ENCODE measurements at places on chromosomes 2 and 18.

GRCh38 chr18:73249030-73249429 lies 381.2 kb upstream of the NETO1 start:
- no peak for DNase-seq

DNA sequence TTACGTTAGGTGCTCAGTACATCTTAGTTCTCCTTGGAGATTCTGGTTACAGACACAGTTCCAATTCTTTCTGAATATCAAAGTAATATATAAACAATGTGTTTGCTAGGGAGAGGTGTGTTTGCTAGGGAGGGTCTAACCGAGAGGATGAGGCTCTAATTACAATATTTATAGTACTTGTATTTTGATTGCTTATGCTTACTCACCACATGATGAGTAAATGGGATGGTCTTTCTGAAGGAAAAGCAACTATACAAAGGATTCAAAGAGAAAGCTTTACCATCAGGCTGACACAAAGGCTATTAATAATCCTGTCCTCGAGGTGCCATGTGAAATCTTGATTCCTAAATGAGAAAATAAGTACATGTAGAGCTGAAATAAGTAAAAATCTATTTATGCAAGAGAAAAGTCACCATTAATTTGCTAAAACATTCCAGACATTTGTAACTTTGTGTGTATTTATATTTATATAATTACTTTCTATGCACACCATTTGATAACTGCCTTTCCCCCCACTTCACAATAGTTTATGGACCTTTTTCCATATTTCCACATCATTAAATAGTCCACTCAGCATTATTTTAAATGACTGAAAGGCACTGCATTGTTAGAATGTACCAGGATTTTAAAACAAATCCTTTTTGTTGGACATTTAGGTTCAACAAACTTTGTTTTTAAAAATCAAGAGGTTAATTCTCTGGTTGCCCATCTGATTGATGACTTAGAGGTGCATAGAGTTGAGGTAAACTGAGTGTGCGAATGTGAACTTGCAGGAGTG lies 94.5 kb upstream of the FN1 start:
- DNase-seq = peak; percentile 74

DNA sequence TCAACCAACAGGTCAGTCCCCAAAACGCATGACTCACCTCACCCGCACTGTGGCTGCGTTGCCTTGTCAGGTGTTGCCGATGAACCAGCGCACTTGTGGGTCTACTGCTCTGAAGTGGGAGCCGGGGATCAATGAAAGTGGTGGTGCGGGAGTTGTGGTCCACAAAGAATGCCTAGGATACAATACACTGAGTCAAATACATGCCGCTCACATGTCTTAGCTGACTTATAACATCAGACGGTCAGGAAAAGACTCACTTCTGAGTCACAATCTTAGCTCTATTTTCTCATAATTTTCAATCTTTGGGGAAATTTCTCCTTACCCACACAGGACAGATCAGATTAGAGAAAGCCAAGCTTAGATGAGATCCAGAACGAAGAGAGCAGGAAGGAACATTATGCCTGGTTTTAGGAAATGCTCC lies 107.1 kb upstream of the STK17B start:
- peak; percentile 48 for DNase-seq

- DNase-seq = no peak
These were observed 17.4 kb downstream of the RTP5 start for GRCh38 chr2:241886840-241887447.

DNA sequence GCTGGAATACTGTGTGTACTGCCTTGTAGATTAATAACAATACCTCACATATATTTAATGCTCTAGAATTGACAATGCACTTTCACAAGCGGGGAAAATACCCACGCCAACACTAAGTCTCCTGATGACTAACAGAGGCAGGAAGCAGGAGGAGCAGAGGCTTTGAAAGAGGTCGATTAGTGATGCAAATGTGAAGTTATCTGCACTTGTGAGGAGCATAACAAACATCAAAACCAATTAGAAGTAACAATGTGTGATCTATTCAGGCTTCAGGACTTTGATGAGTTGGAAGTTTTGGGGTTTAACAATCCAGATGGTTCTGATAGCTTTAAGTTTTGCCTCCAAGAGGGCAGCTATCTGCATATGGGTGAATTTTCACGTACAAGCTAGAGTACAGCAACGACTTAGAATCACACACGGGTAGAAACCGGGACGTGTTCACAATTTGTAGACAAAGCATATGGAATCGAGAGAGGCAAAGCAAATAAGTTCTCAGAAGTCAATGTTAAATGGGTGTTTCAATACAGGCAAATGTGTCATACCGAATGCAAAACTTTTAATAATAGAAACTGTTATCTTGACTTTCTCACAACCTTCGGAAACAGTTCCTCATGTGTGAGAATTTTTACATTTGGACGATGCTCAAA lies 114.5 kb downstream of the METTL8 start:
- DNase-seq = peak; percentile 43

DNA sequence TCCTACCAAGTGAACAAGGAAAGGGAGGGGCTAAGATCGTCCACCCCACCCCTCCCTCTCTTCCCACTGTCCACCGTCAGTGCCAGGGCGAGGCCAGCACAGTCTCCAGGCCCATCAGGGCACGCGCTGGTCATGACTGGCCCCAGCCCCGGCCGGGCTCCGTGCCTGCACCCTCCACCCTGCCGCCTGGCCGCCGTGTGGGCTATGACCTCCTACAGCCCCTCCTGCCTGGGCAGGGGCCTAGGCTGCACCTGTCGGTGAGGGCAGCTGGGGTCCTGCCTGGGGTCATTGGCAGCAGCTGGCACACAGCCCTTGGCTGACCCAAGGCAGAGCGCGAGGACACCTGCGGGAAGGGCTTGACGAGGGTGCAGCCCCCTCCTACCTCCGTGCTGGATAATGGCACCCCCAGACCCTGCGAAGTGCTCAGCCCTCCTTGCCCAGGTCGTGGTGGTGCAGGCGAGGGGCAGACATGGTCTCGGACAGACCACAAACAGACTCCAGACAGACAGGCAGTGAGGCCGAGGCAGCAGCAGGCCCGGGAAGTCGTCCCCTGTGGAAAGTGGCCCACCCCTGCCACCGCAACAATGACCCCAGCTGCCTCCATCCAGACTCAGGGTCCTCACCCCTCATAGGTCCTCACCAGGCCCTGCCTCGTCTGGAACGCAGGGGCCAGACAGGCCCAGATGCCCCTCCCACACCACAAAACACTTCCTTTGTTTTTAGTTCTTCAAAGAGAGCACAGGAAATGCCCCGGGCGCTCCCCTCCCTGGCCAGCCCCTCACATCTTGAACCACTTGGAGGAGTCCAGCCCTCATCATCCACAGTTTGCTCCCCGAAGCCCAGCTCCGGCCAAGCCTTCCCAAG lies 43.1 kb upstream of the GPC1 start:
- peak; percentile 62 for DNase-seq

- DNase-seq = no peak
These were observed 58.1 kb upstream of the ALPP start for GRCh38 chr2:232320443-232320803.

DNA sequence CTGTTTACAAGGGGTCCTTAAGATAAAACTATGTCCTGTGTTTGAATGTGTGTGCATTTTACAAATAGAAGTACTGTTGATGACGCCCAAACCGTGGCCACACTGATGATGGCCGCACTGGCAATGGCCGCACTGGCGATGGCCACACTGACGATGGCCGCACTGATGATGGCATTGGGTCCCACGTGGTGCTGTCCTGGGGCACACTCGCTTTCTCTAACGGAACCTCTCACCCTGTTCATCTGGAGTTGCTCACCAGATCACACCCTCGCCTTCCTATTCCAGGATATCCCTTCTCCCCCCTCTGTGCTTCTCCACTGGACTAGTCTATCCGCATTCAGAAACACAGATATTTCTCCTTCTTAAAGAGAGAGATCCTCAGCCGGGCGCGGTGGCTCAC lies 192.4 kb downstream of the EIPR1 start:
- no peak for DNase-seq

DNA sequence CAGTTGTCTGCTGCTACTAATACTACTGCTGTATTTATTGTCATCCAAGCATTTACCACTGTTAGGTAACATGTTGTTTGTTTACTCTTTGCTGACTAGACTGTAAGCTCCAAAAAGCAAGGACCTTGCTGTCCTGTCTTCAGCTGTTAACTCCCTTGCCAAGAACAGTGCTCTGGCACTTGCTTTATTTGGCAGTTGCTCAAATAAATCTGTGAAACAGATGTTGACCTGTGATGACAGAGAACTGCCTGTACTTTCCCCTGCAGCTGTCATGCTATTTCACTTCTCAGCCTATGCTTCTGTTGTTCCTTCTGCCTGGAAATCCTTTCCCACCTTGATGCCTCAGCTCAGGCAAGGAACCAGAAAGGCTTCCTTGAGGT lies 181.2 kb downstream of the ATAD2B start:
- DNase-seq = no peak

GRCh38 chr2:62409442-62409841 lies 96.6 kb downstream of the TMEM17 start:
- DNase-seq = no peak

GRCh38 chr2:75099521-75099922 lies 99.8 kb downstream of the TACR1 start:
- no peak for DNase-seq

- no peak for DNase-seq
These were observed 50.4 kb downstream of the PLEKHA3 start for GRCh38 chr2:178530625-178531142.

GRCh38 chr2:16908656-16909055 lies 243.0 kb upstream of the CYRIA start:
- no peak for DNase-seq

DNA sequence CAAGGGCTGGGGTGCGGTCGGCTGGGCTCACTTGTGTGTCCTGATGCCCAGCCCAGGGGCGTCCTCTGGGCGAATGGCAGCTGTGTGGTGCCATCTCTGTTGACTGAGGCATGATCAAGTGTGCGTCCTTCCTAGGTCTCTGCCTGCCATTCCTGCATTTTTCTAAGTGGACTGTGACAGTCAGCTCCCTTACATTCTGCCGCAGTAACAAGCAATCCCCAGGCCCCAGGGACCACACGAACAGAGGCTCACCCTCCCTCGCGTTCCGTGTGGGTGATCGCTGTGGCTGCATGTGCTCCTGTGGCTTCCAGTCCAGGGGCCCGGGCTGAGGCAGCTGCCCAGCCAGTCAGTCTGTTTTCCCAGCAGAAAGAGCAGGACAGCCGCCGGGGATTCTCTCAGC lies 17.8 kb downstream of the D2HGDH start:
- no peak for DNase-seq

GRCh38 chr2:133953524-133953923 lies 300.3 kb upstream of the MGAT5 start:
- DNase-seq = no peak

DNA sequence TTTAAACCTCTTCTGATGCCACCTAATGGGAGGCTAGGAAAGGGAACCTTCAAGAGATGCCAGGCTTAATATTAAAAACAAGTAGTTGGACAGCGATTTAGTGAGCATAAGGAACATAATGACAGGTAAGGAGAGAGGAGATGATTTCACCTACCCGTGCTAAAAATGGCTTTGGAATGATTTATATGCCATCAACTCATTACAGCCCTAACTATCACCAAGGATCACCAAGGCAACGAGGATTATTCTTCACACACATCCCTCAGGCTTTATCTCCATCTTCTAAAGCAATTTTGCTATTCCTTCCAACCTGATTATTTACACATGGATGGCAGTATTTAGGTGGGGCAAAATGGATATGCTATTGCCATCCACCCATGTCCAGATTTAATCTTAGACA lies 237.8 kb downstream of the DCC start:
- DNase-seq = no peak

DNA sequence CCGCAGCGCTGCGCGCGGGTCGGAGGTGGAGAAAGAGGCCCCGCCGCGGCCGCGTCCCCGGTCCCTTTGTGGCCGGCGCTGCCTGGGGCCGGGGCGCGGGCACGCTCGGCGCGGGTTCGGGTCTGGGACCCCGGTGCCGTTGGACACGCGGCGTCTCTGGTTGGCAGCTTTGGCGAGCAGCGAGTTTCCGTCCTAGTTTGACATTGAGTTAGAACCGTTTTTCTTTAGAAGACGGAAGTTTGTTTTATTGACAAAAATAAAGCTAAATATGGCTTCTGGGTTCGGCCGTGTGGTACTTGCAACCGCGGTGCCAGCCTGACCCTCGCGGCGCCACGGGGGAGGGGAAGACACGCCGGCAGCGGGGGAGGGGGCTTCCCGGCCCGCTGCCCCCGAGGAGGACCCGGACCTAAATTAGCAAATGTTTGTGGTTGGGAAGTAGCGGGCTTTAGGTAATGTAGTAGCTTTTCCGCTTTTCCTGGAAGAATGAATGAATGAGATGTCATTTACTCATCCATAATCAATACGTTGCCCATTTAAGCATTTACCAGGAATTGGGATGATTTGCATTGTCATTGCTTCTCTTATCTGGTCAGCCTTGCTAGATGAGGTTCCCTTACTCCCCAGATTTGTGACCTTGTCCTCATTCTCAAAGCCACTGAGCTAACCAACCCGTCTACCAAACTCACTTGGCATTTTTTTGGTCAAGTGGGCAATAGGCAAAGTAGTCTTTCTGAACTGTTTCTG lies 530 bp downstream of the GALNT1 start:
- no peak for DNase-seq

DNA sequence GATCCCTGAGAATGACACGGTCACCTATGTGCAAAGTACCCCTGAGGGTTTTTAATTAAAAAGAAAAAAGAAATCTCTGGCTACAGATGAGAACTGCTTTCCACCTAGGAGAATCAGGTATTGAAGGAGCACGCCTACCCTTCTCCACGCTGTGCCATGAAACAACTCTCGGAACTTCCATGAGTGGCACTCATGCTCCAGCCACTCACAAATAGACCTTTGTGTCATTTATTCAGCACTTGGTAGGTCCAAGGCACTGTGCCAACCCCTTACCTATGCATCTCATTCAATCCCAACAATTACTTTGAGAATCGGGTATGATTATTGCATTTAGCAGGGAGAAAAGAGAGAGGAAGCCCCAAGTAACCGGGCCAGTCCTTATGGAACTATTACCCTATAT lies 44.9 kb upstream of the TTC39C start:
- DNase-seq = no peak

- DNase-seq = no peak
These were observed 171.3 kb downstream of the TWIST2 start for GRCh38 chr2:239019183-239019581.

DNA sequence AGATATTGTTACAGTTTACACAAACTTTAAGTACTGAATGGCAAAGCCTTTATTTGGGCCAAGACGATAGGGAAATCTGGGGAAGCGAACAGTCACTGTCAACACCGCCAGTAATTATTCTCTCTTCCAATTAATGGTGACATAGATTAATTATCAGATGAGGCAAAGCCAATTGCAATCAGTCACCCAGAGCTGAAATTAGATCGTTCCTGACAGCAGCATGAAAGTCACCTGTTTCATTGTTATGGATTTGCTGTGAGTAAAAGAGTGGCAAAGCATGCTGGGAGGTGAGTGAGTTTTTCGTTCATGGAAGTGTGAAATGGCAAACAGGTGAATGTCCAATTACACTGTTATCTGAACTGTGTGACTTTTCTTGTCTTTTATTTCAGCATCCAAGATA lies 164.8 kb upstream of the KLHL14 start:
- DNase-seq = no peak

DNA sequence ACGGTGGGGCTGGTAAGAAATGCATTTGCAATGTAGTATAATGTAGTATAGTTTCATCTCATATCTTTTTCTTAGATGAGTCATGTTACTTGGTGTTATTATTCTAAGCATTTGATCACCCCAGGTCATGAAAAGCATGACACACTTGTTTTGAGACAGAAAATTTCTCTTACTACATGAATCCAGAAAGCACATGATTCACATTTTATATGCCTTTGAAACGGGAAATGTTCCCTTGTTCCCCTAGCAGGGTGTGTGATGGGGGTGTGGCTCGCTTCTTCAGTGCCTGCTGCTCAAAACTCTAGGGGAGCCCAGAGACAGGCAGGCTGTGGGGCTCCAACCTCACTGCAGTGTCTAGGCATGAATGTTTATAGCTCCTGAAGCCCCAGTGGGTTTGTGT lies 116.0 kb upstream of the RAB27B start:
- DNase-seq = peak; percentile 52
